NCI-H82 (cell line): ENCODE measurements at places on chromosomes 6 and 20.

DNA sequence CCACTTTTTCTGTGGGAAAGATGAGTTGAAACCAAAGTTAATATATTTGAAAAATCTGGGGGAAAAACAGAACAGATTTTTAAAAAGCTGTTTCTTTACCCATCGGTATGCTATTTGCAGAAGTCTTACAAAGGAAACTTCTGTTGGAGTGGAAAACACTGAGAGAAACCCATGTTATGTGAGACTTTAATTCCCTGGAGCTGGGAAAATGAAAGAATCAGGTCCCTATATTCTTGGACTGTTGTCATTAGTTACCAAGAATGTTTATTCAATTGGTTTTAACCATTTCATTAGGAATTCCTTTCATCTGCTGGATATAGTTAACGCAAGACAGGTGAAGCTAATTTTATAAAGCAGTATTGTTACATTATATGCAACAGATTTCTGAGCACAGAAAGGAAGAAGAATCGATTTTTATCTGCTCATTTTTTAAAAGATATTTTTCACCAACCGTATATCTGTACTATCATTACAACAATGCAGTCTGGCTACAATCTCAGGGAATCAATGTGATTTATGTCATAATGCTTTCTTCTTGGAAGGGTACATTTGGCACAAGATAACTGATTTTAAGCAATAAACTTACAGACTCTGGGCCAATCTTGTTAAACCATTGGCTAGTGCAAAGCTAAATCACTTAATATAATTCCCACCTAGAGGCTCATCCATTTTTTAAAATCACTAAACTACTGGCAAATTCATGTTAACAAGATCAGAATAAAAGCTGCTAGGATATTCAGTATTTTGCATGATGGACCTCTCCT, 170.0 kb downstream of the MOXD1 start:
- DNase-seq: no peak

- no peak for DNase-seq
These were observed 6.6 kb upstream of the TP53RK start for GRCh38 chr20:46695892-46696291.

- DNase-seq: no peak
These were observed 241.2 kb upstream of the ZFP64 start for GRCh38 chr20:52432740-52433139.

- no peak for DNase-seq
These were observed 25.5 kb upstream of the ASXL1 start for GRCh38 chr20:32332614-32333013.

DNA sequence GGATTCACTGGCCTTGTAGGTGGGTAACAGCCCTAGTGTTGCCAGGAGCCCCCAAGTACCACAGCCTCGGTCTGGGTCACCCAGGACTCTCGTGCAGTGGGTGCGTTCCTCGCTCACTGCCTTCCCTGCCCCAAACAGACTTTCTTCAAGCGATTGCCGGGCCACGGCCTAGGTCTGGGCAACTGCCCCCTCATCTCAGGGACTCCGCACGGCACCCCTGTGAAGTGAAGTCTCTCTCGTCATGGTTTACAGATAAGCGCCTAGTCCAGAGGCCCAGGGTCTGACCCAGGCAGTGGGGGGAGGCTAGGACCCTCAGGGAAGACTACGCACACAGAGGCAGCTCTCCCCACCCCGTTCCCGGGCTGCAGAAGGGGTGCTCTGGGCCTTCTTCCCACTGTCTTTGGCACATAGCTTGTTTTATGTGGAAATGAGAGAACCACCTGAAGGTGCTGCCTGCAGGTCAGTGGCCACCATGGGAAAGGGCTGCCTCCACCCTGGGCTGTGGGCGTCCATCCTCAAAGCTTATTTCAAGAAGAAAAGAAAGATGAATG, 220.8 kb downstream of the ERMARD start:
- no peak for DNase-seq
